Colonic mucosa (tissue), 4 donors: ENCODE measurements at places on chromosomes 13 and 19.

DNA sequence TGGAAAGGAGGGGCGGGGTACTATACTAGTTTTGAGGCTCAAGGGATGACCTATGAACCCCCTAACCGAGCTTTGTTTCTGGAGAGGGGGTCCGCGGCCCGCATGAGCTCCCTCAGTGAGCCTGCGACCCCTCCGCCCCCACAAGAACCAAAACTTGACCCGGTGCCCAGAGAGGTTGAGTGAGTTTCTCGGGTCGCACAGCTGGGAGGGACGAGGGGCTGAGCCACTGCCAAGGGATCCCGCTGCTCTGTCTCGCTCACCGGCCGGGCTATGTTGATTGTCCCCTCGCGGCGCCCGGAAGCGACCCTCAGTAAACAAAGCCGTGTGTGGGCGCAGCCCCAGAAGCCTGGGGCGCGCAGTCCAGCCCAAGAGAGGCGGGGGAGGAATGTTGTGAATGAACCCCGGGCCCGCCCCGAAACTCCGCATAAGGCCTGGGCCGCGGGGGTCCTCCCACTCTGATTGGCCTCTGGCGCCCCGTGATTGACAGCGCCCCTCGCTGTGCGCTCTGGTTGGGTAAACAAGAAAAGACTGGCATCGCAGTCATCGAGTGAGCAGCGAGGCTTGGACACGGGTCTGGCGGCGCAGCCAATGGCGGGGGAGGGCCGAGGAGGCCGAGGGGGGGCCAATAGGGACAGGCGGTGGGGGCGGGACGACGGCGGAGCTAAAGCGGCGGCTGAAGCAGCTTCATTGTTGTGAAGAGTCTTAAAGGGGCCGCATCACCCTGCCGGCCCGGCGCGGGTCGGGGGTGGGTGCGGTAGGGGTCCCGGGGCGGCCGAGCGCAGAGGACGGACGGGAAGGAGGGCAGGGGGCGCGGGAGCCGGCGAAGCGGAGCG, at the start of gene ZSWIM4:
Gene ZSWIM4, plus strand, starts transcription at position 687 of the 833 bp plus-strand sequence. CDS start 206 bp downstream, outside the sequence.
- peak; percentile 99 for DNase-seq

- no peak for DNase-seq
Observed at GRCh38 chr19:7478173-7478842, 10.5 kb downstream of the PEX11G start.

DNA sequence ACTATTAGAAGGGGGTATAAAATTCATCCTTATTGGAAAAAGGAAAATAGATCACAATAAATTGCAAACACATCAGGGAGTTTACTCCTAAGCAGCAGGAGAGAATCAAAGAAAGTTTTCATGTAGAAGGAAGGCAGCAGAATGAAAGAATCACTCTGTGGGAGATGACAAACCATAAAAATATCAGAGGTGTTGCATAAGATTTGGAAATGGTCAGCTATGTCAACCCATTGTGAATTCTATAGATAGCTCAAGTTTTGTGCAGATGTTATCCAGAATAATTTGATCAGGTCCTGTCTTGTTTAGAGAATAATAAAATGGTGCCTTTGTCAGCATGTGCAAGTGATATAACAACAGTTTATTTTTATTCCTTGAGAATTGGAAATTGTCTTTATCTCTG, 622.4 kb downstream of the DCT start:
- DNase-seq: no peak

DNA sequence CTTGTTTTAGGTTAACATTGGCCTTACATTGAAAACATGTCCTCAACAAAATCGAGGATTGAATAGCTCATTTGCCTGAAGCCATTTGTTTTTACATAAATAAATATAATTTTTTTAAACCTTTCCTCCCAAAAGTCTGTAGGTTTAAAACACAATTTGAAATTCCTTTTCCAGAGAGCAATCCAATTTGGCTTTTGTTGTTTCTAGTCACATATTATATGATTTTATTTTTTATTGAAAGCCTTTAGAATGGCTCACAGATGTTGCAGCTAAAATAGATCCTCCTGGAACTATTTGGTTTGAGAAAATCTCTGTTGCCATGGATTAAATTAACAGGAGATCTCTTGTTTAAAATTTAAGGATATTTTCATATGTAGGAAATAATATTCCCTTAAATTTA, 512.6 kb downstream of the KLF5 start:
- no peak for DNase-seq

DNA sequence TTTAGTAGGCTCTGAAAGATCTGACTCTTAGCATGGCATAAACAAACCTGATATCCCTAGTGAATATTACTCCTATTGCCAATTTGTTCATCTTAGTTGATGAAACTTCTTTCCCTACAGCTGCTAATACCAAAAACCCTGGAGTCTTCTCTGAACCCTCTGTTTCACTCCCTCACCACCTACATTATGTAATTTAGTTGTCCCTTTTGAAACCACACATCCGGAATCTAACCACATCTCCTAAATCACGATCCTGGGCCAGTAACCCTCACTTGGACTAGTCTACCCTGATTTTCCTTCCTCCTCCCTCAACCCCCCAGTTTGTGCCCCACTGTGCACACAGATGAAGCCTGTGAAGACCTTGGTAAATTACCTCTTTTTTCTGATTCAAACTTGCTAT, 1.2 kb downstream of the ZNF256 start:
- DNase-seq: no peak

DNA sequence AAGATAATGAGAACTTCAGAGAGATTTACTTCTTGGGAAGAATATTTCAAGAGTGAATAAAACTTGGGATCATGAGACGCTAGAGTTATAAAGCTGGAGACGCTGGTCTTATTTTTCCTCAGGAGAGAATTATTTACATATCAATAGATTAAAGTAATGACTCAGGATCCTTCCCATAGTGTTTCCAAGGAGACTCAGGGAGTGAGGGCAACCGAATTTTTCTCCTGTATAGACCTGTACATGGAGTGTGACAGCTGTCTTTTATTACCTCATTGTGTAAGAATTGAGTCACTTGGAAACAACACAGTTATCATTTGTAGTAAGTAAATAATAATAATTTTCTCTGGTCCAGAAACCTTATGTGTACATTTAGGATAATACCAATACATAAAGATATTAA, 1905.5 kb downstream of the OLFM4 start:
- DNase-seq: no peak

- DNase-seq: no peak
Observed at GRCh38 chr13:28286263-28286662, 147.9 kb downstream of the PAN3 start.

DNA sequence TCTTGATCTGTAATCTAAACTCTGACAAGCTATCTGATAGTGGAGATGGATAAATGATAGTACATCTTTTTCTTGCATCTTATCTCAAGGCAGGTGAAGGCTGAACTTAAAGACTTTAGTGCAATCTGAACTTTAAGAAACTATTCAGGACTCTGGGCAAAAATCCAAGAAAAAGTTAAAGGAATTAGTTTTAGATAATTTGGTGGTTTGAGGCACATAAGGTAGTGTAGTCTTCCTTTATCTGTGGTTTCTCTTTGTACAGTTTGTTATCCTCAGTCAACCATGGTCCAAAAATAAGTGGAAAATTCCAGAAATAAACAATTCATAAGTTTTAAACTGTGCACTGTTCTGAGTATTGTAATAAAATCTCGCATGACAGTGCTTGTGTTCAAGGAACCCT, 172.9 kb downstream of the UGGT2 start:
- no peak for DNase-seq

DNA sequence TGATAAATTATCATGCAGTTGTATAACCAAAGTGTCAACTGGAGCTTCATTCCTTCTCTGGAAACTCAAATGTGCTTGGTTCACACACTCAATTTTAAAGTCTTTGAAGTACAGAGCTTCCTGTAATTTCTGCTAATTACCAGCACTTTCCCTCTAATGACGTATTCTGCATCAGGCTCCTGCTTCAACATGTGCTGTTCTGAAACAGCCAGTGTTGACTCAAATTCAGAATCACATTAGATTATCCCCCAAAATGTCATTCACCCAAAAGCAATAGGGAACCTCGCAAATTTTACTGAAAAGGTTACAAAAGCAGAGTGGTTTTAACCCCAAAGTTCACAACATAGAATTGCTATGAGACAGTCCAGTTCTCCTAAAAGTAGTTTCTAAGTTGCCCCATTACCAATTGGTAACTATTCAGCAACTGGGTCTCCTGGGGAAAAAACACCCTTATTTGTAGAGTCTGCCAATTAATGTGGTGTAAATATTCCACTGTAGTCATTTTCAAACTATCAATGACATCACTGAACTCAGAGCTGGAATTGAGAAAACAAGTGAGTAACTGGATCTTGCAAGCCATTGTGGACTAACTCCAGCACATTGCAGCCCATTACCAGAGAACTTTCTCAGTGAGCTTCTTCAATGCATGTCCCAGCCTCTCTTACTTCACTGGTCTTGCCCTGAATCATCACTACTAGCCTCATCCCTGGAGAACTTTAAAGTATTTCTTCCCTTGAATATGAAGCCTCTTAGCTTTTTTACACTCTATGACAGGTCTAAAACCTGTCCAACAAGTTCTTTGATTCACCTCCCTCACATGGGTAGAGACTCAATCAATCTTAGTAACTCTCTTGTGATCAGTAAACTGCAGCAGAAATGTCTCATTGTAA, 955.4 kb downstream of the EFNB2 start:
- no peak for DNase-seq

DNA sequence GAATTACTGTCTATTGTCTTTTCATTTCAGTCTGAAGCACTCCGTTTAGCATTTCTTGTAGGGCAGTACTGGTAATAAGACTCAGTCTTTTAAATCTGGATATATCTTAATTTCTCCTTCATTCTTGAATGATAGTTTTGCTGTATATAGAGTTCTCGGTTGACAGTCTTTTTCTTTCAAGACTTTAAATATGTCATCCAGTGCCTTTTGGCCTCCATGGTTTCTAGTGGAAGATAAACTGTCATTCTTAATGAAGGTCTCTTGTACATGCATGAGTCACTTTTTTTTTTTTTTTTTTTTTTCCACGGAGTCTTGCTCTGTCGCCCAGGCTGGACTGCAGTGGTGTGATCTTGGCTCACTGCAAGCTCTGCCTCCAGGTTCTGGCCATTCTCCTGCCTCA, 27.2 kb upstream of the ZDHHC20 start:
- DNase-seq: no peak

GRCh38 chr13:59962343-59962742, 201.4 kb downstream of the DIAPH3 start:
- no peak for DNase-seq

GRCh38 chr13:53012707-53013106, 15.9 kb upstream of the OLFM4 start:
- no peak for DNase-seq

GRCh38 chr13:27113436-27113835, 58.2 kb downstream of the USP12 start:
- no peak for DNase-seq

DNA sequence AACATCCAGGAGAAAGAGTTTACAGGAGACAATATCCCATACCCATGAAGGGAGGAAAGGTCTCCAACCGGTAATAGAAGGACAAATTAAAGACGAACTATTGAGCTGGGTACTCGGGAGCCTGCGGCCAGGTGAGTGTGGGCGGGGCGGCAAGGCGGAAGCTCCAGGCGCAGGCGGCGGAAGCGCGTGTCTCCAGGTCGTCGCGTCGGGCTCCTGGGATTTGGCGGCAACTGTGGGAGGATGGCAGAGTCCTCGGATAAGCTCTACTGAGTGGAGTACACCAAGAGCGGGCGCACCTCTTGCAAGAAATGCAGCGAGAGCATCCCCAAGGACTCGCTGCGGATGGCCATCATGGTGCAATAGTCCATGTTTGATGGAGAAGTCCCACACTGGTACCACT, 21.6 kb upstream of the ANKRD10 start:
- no peak for DNase-seq

DNA sequence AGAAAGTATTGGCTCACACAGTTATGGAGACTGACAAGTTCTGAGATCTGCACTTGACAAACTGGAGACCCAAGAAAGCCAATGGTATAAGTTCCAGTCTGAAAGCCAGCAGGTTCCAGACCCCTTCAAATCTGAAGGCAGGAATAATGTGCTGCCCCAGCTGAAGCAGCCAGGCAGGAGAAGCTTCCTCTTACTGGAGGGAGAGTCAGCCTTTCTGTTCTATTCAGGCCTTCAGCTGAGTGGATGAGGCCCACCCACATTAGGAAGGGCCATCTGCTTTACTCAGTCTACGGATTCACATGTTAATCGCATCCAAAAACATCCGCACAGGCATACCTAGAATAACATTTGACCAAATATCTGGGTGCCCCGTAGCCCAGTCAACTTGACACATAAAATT, 8.2 kb upstream of the VWA8 start:
- DNase-seq: no peak

- DNase-seq: no peak
Observed at GRCh38 chr13:41028051-41028450, 8.9 kb upstream of the ELF1 start.

- DNase-seq: no peak
Observed at GRCh38 chr19:50695251-50696093, 24.1 kb downstream of the SHANK1 start.

DNA sequence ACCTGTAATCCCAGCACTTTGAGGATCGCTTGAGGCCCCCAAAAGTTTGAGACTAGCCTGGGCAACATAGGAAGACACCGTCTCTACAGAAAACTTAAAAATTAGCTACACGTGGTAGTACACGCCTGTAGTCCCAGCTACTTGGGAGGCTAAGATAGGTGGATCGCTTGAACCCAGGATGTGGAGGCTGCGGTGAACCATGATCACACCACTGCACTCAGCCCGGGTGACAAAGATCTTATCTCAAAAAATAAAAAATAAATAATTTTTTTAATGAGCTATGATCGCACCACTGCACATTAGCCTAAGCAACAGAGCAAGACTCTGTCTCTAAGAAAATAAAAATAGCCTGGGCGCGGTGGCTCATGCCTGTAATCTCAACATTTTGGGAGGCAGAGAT, 6.6 kb downstream of the RCBTB2 start:
- no peak for DNase-seq

- DNase-seq: no peak
Observed at GRCh38 chr13:46179969-46180763, 1.8 kb downstream of the LCP1 start.

GRCh38 chr13:65125236-65125635, 2104.9 kb downstream of the PCDH9 start:
- DNase-seq: no peak

- DNase-seq: no peak
Observed at GRCh38 chr13:92976657-92977056, 249.9 kb upstream of the GPC6 start.

DNA sequence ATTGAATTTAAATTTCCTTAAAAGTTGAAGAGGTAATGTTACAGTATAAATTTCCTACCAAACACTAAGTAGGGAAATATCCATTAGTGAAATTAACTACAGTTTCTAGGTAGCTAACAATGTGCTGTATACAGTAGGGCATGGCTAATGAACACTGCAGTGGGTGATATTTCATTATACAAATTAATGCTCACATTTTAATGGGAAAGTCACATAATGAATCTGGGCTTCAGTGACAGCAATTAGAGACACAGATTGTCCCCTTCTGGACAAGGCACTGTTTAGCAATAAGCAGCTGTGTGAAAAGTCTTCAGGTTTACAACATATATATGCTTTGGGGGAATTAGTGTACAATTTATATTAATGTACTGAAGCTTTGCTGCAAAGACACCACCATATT, 169.4 kb downstream of the ZNF536 start:
- no peak for DNase-seq

- DNase-seq: no peak
Observed at GRCh38 chr19:47158879-47159503, 28.4 kb downstream of the SAE1 start.
